ENCODE measurements at places on chromosomes 5 and 9. TPM values are rescaled to one million over a fixed set of nuclear protein-coding genes. Genes with fewer than 3 reads are reported as not detected.

LHX3 gene
- not detected for total RNA-seq

NUTM2G gene
- total RNA-seq = not detected

IFNA1 gene
- total RNA-seq = not detected

KIF3A gene
- total RNA-seq = 16.4 TPM

PCDHB9 gene
- total RNA-seq = not detected

SPINK1 gene
- total RNA-seq = not detected

SPATA6L gene
- 0.78 TPM for total RNA-seq

NOXA1 gene
- total RNA-seq = 0.95 TPM

WDR70 gene
- 32.7 TPM for total RNA-seq

FOXD4 gene
- not detected for total RNA-seq

MAPK9 gene
- total RNA-seq = 31.8 TPM

ADRB2 gene
- 0.81 TPM for total RNA-seq

SPINK13 gene
- total RNA-seq = not detected

FSD1L gene
- total RNA-seq = 1.3 TPM
